ENCODE measurements at places on chromosomes 1 and 21.

DNA sequence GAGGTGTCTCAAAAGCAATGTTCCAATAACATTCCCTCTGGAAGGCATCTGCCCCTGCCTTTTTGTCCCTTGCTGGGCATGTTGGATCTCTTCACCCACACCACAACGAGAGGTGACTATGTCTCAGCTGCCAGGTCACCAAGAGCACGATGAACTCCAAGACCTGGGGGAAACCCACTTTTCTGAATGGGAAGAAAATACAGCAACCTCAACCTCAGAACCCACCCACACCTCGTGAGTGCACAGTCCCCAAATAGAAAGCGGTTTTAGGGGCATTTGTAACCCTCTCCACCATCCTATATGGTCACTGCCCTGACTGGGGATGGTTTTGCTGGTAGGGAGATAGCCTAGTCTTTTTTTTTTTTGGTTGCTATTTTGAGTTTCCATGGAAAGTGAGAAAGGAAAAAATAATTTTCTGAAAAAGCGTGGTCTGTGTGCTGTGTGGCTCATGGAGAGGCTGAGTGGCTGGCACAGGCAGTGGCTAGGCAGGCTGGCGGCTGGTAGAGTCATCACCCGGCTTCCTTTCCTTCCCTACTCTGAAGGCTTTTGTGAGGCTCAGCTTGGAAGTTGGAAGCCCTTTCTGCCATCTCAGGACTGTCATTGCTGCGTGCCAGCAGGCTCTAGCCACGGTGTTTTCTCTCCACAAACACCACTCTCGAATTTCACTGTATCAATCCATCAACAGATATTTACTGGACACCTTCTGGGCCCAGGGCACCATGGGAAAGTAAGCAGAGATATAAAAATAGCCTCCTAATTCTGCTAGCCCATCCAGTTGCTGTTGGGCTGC lies 15.8 kb downstream of the TSPAN2 start:
- no peak for DNase-seq

DNA sequence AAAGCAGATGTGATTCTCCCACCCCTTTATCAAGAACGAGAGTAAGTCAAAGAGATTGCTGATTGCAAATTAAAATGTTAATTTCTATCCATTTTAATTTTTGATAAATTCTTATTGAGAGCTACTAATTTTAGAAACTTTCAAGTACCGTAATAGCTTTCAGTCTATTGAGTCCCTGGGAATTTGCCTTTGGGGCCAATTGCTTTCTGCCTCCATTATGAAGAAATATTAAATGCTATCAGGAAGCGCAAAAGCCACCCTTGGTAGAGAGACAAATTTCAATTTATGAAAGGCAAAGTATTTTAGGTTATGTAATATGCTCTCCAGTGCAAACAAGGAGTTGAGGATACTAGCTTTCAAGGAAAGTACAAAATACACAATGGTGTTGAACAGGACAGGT lies 332.2 kb downstream of the RGS7 start:
- no peak for DNase-seq

GRCh38 chr1:77465139-77465538 lies 183.3 kb downstream of the AK5 start:
- no peak for DNase-seq

- no peak for DNase-seq
Observed at GRCh38 chr1:87240661-87241285, 87.9 kb upstream of the LMO4 start.

GRCh38 chr21:32276671-32277070 lies 2.2 kb downstream of the MIS18A start:
- DNase-seq, result no peak

- no peak for DNase-seq
Observed at GRCh38 chr1:84643183-84643582, 47.1 kb downstream of the SSX2IP start.

DNA sequence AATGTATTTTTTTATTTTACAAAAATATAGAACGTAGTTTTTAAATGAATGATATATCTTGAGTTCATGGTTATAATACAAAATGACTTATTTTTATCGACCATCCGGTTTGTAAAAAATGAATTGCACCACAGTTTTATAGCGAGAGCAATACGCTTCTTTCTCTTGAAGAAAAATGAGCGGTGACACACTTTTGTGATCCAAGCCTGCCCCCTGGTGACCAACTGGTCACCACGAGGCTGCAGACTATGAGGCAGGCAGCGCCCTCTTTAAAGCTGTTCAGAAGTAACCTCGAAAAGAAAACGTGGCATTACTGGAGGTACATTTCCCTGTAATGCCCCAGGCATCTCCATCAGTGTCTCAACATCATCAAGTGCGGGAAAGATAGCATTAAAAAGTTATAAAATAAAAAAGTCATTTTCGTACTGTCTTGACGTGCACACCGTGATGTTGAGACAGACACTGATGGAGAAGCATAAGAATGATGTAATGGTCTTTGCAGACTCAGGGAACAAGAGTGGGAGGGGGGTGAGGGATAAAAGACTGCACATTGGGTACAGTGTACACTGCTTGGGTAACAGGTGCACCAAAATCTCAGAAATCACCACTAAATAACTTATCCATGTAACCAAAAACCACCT lies 734.2 kb upstream of the ADAMTS5 start:
- peak; percentile 17 for DNase-seq

- DNase-seq, result no peak
Observed at GRCh38 chr1:230909974-230910754, 41.8 kb upstream of the C1orf198 start.

GRCh38 chr1:246350745-246351144 lies 156.3 kb downstream of the SMYD3 start:
- no peak for DNase-seq

DNA sequence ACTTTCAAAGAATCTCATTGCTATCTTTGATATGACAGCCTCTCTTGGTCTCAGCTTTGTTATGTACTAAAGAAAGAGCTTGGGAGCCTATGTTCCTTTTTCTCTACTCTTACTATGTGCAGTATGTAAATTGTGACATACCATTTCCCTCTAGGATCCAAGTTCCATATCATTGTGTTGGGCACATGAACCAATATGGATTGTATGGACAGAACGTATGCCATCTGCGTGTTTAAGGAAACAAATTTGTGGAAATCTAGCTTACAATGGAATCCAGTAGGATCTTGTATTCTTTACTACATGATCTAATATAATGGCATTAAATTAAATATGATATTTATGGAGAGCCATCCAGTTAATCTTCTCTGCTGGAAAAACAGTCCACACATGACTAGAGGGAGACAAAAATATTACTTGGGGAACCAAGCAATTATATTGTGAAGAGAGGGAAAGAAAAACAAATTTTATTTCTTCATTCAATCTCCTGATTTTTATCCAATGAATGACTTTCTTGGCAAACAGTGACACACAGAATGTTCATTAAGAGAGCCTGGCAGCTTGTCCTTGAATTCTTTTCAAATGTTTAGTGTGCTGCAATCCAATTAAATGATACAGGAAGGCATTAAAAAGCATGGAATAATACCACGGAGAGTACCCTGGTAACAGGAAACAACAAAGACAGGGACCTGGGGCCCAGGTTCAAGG lies 106.5 kb upstream of the DAB1 start:
- DNase-seq, result no peak

- DNase-seq, result peak; percentile 81
Observed at GRCh38 chr1:156282479-156283222, at the start of gene SMG5. Gene SMG5, minus strand, starts transcription at chr1:156282825. Its CDS starts 145 bp downstream, at chr1:156282680.

GRCh38 chr1:32338637-32339145 lies 2.7 kb upstream of the MARCKSL1 start:
- no peak for DNase-seq

GRCh38 chr1:202362212-202362611 lies 13.7 kb downstream of the PPP1R12B start:
- DNase-seq, result no peak

DNA sequence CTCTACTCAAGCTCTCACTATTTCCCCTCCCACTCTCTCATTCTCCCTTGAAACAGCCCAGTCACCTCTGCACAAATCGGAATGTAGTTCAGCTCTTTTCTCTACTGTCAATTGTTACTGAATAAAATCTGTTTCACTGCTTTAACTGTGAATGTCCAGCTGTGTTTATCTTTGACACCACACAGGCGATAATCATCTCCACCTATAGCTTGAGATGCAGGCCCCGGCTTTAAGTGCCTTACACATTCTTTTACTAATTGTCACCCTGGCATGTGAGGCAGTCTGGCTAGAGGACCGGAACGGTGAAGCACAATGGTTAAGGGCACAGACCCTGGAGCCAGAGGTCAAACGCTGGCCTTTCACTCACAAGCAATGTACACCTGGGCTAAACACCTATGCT lies 122.8 kb upstream of the C8B start:
- DNase-seq, result no peak

GRCh38 chr1:229264487-229264886 lies 6.4 kb upstream of the RAB4A start:
- no peak for DNase-seq

DNA sequence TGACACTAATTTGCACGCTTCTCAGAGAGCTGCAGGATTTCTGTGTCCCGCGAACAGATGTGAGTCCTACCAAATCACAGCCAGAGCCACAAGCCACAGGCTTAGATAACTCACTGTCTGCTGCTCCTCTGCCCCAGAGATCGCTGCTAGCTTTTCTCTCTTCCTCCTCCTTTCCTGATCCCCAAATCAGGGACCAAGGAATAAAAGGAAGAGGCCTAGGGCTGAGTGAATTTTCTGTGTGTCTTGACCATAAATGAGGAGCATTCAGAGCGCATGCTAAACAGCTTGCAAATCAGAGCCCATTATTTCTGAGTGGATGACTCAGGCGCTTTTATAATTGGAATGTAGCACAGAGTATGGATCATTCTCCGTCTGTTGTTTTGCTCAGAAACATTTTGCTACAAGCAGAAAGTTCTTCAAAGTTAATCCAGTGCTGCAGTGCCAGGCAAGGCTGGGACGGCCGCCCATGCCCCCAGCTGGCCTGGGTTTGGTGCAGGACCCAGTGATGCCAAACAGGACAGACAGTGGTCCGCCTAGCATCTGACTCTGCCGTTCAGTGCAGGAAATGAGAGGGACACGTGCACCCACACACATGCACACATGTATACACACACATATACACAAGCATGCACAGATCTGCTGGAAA lies 38.2 kb downstream of the KCNAB2 start:
- DNase-seq, result no peak

GRCh38 chr1:233055879-233056641 lies 105.6 kb downstream of the NTPCR start:
- no peak for DNase-seq

DNA sequence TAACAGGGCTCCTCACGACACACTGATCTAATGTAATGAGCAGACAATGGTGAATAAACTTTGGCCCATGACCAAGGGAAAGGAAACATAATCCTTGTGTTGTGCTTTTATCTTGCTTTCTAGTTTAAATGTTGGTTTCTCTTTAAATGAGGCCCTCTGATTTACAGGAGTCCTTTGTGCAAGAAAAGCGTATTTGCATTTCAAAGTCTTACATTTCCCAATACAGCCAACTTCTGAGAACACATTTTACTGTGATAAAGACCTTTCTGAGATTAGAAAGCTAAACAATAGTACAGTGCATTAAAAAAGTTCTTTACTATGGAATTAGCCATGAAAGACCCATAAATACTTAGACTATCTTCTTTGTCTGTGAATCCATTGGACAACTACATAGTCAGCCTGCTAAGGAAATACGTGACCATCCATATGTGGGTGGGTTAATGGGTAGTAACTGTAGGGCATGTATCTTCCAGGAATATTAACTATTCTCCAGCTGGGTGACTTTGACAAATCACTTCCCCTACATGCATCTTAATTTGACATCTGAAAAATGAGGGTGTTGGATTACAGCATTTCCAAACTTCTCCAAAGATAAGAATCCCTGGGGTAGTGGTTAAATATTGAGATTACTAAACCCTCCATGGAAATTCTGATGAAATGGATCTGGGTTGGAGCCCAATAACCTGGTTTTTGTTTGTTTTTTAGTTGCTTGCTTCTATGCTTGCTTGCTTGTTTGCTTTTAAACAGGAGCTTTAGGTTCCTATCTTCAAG lies 50.3 kb upstream of the USP1 start:
- DNase-seq, result no peak

DNA sequence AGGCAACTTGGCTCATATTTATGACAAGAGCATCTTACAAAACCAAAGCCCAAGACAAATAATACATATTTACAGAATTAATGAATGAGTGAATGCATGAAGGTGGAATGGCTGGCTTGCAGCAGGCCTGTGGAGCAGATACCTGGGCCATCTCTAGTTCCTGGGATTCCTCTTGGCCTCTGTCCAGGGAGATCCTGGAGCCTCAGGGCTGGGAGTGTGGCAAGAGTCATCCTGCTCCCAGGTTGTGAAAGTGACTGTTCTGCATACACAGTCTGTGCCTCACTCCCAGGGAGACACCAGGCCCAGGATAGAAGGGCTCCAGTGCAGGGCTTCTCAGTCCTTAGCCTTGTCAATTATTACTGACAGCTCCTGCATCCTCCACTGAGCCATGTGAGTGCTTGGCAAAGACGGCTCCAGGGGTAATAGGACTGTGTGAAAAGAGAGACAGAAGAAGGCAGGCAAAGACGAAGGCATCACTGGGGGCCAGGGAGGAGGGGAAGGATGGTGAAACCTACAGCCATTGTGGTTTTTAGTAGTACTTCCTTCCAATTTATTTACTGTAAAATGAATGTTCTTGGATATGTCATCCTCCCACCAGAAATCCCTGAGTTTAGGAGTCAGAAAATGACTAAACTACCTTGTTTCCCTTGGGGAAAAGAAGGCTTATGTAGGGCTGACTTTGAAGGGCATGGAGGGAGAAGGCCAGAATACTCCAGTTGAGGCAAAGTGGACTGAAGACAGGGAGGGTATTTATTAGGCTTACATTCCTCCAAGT lies 14.3 kb upstream of the KPRP start:
- DNase-seq, result no peak

- DNase-seq, result no peak
Observed at GRCh38 chr1:115850937-115851336, 10.0 kb upstream of the NHLH2 start.

DNA sequence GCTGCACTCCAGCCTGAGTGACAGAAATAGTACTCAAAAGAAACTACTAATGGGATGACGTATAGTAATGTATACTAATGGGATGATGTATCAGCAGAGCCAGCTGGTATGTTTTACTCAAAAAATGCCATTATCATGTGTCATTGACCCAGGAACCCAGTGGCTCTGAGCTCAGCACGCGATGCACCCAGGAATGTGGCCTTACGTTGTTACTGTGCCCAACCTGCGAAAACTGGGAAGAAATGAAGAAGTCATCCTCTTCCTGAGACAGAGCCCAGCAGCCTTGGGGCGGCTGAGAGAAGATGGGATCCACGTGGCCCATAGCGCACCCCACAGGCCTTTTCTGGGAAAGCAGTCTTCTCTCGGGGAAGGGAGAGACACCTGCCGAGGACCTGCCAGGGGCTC lies 8.8 kb downstream of the UBE2J2 start:
- no peak for DNase-seq

DNA sequence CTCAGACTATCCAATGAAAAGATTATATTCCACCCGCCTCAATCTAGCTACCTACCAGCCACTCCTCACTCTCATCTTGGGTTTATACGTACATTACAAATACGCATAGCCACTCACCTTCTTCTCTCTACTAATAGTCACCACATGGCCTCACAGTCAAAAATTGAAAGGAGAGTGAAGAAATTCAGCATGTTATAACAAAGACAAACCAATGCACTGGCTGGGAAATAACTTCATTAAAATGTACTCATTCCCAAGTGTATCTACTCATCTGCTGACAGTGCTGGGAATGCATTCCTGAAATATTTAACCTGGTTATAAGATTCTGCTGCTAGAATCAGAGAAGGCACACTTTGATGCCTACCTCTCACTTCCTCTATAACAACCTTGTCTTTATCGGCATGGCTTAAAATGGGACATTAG lies 6.5 kb downstream of the ZNF644 start:
- no peak for DNase-seq

Measured in thoracic aorta (tissue), 2 donors.